ENCODE measurements at places on chromosomes 5 and 9.
A peak's percentile ranks its signal among the peaks of the same experiment; 100 is the strongest.

- no peak for DNase-seq
These were observed 155.9 kb upstream of the SHB start for GRCh38 chr9:38224941-38225340.

DNA sequence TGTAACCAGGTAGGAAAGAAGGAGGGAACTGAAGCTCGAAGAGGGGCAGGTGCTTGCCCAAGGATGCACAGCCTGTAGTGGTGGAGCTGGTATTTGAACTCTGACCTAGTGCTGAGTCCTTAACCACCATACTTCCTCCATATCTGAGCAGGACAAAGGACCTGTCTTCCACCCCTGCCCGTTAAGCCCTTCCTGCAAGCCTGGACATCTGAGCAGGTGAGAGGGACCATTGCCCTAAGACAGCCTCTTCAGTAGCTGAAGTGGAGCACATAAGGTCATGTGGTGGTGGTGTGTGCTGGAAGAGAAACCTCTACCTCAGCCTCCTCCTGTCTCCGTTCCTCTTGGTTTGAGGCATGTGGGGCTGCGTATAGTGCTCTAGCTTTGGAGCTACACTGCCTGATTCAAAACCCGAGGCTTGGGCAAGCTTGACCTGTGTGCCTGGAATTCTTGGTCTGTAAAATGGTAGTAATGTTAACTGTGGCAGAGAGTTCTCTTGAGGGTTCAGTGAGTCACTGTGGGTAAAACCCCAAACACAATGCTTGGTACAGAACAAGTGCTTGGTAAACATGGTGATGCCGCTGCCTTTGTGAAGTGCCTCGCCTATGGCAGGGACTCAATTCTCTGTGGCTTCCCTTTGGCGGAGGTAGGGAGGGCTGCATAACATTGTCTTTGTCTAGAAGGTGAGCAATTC is 7.4 kb downstream of the GALNT10 start:
- peak; percentile 51 for DNase-seq

DNA sequence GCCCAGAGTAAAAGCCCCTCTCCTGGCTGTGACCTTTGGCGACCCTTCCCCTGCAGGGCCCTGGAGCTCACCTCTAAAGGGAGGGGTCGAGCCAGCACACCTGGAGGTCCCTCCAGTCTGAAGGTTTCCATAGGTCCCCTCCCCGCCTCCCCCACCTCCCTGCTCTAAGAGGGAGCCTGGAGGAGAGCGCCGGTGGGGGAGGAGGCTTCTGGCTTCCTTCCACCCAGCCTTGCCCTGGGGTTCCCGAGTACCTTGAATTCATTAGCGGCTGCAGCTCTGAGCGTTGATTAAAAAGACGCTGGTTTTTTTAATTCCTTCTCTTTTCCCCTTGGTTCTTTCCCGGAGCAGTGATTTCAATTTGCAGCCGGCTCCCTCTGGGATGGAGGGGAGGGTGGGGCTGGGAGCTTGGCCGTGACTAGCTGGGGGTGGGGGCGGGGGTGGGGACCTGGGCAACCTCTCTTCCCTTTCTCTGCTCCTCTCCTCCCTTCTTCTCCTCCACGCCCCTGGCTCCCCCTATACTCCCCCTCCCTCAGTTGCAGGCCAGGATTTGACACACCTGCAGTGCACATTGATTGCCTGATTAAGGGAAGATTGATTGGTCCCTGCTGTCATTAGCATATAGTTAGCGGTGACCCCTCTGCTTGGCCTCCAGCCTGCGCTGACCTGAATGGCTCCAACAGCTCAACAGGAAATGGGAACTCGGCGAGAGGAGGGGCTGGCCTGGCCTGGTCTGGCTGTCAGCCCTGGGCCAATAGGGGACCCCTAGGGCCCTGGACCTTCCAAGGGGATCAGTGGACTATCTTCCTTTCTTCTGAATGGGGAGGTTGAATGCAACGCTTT is 67.5 kb upstream of the RAPGEF1 start:
- DNase-seq = no peak

DNA sequence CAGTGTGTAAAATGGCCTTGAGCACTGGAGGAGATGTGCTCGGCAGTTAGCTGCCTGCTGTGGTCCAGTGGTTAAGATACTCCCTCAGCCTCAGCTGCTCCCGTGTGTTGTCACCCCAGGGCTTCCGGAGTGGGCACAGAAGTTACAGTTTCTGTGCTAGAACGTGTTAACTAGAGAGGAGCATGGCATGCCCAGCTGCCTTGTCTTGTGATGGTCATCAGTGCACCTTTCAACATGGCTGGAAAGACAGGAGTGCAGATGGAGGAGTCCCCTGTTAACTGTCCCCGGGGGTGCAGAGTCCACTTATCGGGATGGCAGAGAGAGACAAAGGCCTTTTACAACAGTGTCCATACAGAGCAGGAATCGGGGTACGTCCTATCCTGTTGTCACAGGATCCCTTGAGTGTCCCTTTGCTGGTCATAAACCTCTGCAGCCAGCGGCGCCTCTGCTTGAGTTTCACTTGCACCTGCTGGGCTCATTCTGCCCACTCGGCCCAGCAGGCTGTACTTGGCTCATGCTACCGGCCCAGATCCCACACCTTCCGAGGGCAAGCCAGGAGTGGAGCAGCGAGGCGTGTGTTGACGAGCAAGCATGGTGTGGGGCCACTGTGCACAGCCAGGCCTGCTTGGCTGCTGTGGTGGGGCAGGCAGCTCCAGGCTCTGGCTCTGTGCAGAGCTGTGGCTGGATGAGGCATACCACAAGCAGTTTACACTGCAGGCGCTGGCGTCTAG is 112.6 kb downstream of the EHMT1 start:
- DNase-seq = no peak

DNA sequence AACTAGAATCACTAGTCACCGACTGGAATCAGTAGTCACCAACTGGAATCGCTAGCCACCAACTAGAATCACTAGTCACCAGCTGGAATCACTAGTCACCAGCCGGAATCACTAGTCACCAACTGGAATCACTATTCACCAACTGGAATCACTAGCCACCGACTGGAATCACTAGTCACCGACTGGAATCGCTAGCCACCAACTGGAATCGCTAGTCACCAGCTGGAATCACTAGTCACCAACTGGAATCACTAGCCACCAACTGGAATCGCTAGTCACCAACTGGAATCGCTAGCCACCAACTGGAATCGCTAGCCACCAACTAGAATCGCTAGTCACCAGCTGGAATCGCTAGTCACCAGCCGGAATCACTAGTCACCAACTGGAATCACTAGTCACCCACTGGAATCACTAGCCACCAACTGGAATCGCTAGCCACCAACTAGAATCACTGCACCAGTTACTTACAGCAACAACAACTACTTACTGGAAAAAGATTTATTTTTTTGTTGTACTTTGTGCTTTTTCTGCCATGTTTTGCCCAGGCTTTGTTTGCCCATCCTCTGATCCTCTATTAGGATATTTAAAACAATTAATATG is 25.7 kb upstream of the FLT4 start:
- no peak for DNase-seq

DNA sequence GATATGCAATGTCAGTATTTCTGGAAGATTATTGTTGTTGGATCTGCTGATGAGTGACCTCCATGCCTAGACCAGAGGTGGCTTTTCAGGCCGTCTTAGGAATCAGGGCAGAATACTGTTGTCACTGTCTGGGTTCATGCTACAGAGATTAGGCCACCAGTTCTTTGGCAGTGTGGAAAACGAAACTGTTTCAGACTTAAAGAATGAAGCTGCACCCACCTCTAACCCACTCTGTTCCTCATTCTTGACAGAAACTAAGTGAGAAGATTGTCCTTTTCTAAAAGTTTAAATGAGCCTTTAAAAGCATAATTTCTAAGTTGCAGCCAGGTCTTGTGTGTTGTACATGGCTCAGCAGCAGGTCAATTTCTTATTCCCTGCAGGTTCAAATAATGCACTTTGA is 444.3 kb downstream of the ENC1 start:
- no peak for DNase-seq

GRCh38 chr5:59293700-59294099 is 599.8 kb downstream of the PDE4D start:
- DNase-seq = no peak

DNA sequence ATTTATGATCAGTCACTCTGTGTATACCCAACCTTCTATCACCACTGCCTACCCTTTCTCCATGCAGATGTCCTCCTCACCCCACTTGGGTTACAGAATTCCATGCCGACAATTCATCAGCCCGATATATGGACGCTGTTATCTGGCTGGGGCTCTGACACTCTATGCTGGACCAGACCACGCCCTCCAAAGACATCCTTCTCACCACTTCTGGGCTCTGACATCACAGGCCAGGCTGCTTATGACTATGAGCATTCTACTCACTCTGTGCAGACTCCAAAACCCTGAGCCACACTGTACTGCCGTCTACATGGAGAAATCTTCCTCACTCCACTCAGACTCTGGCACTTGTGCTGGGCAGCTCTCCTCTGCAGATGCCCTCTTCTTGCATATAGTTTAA is 7.6 kb upstream of the AK3 start:
- DNase-seq = no peak

- DNase-seq = no peak
These were observed 60.5 kb downstream of the SIL1 start for GRCh38 chr5:139137697-139138096.
